Panc1 (cell line): ENCODE measurements at places on chromosomes 2 and 18. TPM values are rescaled to one million over a fixed set of nuclear protein-coding genes. Genes with fewer than 3 reads are reported as not detected.

- H3K36me3 ChIP-seq: no peaks in the 10 kb centered on the region
- H3K4me3 ChIP-seq: no peak overlapping the region
- H3K4me1 ChIP-seq: no peaks in the 10 kb centered on the region
- no peaks in the 10 kb centered on the region for H3K27me3 ChIP-seq
These were observed 216.2 kb downstream of the CDH20 start for GRCh38 chr18:61549416-61549815.

DNA sequence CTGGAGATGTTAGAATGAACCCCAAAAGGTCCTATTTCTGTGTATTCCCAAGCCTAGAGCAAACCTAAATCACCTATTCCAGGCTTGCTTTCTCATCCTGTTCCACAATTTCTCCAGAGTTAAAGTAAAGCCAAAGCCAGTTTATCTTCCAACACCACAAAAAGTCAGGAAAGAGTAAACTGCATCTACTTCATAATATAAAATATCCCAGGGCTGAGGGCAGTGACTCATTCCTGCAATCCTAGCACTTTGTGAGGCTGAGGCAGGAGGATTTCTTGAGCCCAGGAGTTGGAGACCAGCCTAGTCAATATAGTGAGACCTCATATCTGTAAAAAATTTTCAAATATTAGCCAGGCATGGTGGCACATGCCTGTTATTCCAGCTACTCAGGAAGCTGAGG, 241.4 kb downstream of the CDH20 start:
- no peaks in the 10 kb centered on the region for H3K4me1 ChIP-seq
- no peaks in the 10 kb centered on the region for H3K36me3 ChIP-seq
- H3K27me3 ChIP-seq: no peaks in the 10 kb centered on the region
- no peak overlapping the region for H3K27ac ChIP-seq

SLC19A3 gene
- total RNA-seq: 0.28 TPM

PLEK gene
- total RNA-seq: 0.13 TPM

DNA sequence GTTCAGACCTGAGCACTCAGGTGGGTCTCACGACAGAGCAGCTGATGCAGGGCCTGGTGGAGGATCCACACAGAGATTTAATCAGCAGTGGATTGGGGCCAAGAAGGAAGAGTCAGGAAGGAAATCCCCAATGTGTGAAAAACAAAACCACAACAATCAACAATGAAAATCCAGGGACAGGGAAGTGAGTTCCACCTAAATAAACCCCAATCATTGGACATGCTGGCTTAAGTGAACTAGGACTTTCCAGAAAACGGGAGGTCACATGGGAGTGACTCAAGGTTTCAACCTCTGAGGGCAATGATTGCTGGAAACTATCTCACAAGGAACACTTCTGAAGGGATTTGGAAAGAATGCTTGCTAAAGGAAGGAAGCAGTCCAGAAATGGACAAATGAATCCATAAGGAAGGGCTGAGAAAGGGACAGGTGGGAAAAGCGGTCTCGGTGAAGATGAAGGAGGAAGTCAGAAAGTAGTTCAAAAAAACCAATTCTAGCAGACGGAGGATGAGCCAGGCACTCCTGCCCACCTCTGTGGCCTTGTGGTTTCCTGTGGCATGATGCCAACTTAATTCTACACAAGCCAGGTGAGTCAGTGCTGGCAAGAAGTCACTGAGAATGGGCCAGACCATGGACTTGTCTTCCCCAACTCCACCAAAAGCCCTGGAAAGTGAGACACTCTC, 15.4 kb upstream of the XDH start:
- H3K4me3 ChIP-seq: no peak overlapping the region
- H3K4me1 ChIP-seq: no peaks in the 10 kb centered on the region
- no peaks in the 10 kb centered on the region for H3K36me3 ChIP-seq
- no peaks in the 10 kb centered on the region for H3K27me3 ChIP-seq
- no peak for DNase-seq
- no peak overlapping the region for H3K27ac ChIP-seq

- no peak overlapping the region for H3K4me3 ChIP-seq
- no peaks in the 10 kb centered on the region for H3K36me3 ChIP-seq
- no peak for DNase-seq
- no peaks in the 10 kb centered on the region for H3K27me3 ChIP-seq
- peaks cover 57% of the 10 kb centered on the region for H3K4me1 ChIP-seq
These were observed 82.3 kb downstream of the STPG4 start for GRCh38 chr2:47072728-47073191.
